ENCODE measurements at places on chromosomes 16 and 17. TPM values are rescaled to one million over a fixed set of nuclear protein-coding genes. Genes with fewer than 3 reads are reported as not detected.

Gene TAC4
- total RNA-seq: not detected

Gene ITGAX
- 1.2 TPM for total RNA-seq

Gene HOXB1
- total RNA-seq: not detected

Gene CMTM2
- total RNA-seq: not detected

Gene HGS
- total RNA-seq: 155 TPM

Gene TP53TG3B
- total RNA-seq: not detected

Gene TNRC6A
- total RNA-seq: 14.9 TPM

Gene KRTAP4-9
- total RNA-seq: not detected

Gene HS3ST4
- not detected for total RNA-seq

Gene ACAP1
- 0.03 TPM for total RNA-seq

Gene IL4R
- total RNA-seq: 5.6 TPM

Gene ANKRD40CL
- not detected for total RNA-seq

Gene TBC1D3K
- not detected for total RNA-seq

Gene GSDMA
- not detected for total RNA-seq

- DNase-seq: no peak
These were observed 1.2 kb upstream of the C1QL1 start for GRCh38 chr17:44969144-44969780.

DNA sequence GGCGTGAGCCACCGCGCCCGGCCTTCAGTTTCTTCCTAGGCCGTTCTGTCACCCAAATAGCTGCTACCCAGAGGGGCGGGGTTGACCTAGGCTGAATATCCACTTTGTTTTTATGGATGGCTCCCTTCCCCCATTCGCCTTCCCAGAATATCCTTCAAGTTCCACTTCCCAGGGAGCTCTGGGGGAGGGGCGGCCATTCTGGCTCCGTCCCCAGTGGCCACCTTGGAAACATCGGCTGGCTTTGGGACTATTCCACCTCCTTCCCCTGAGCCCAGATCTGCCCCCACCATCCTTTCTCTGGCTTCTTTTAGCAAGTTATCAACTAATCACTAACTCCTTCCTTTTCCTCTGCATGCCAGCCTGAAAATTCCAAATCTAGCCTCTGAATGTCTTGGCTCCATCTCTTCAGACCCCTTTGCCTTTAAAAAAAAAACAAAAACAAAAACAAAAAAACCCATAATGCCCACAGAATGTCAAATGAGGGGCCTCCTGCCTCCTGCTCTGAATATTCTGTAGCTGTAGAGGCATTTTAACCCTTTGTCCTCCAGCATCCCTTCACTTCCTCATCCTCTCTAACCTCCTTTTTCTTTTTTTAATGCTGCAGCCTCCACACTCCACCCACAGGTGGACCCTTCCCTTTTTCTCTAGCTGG lies 6.4 kb downstream of the ATP1B2 start:
- DNase-seq: peak; percentile 93

DNA sequence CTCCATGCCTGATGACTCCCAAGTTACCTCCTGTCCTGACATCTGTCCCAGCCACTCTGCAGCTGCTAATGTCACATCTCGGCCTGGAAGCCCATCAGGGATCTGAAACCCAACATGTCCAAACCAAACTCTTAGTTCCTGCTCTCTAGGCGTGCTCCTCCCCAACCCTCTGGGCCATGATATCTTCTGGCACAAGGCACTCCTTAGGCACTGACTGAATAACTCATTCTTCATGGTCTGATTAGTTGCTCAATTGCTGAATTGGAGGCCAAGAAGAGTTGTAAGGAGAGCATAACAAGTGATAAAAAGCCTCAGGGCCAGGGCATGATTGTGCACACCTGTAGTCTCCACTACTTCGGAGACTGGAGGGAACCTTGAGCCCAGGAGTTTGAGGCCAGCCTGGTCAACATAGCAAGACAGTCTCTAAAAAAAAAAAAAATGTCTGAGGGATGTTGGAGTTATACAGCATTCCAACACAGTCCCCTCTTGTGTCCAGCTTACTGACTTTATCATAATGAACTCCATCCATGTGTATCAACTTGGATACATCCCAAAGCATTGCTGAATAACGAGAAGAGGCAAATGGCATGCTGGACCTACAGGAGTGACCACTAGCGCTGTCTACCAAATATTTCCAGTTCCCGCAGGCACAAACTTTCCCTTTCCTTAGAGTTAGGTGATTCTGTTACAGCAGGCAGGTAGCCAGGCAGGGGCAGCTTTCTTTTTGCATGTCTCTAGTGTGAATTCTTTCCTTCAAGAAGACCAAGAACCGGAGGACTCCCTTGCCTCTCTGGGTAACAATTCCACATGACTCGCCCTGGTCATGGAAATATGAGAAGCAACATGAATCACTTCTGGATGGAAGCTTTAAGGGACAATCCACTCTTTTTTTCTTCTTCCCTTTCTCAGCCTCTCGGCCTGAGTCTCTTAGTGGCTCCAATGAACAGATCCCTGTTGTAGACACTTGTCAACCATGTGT lies 18.1 kb upstream of the SHCBP1 start:
- no peak for DNase-seq

- DNase-seq: no peak
These were observed 443 bp downstream of the CSNK2A2 start for GRCh38 chr16:58197314-58198012.

- DNase-seq: no peak
These were observed 1.4 kb upstream of the PIPOX start for GRCh38 chr17:29041571-29041970.

DNA sequence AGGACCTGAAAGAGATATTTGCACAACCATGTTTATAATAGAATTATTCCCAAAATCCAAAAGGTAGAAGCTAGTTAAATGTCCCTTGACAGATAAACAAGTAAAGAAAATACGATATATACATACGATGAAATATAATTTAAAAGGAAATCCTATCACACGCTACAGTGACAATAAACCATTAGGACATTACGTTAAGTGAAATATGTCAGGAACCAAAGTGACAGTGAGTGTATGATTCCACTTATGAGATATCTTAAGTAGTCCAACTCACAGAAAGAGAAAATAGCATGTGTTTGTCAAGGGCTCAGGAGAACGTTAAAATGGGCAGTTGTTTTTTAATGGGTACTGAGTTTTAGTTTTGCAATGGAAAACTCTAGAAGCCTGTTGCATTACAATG lies 212.7 kb upstream of the PMFBP1 start:
- no peak for DNase-seq

GRCh38 chr17:15354256-15354655 lies 12.9 kb upstream of the TEKT3 start:
- DNase-seq: no peak

- DNase-seq: no peak
These were observed 8.0 kb upstream of the UNK start for GRCh38 chr17:75776386-75777295.

GRCh38 chr17:30969989-30970830 lies 629 bp upstream of the RNF135 start:
- no peak for DNase-seq

- no peak for DNase-seq
These were observed 27.6 kb upstream of the KPNB1 start for GRCh38 chr17:47622180-47622549.

DNA sequence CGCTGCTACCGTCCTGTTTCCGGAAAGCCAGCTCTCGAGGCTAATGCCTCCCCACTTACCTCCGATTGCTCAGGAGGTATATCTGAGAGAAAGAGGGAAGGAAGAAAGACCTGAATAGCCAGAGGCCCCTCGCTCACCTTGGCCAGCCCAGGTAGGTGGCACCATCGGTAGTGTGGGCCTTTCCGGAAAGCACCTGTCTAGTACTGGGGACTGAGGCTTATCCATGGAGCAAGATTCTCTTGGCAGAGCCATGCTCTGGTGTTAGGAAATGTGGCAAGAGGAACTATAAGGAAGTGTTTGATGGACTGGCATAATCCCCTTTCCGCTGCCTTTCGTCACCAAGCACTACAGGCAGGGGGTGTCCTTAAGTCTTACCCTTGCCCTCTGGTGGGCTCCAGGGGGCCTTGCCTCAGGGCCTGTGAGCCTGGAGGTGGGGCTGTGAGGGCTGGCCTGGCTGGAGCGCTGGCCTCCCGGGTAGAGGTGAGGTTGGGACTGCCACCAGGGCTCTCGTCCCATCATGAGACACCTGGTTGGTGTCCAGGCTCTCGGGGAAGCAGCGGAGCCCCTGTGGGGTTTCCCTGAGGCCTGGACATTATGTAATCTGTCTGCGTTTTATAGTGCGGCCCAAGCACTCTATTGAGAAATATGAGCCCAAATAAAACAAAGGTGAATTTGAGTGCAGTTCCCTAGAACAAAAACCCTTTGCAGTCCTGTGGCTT lies 2.9 kb downstream of the CMIP start:
- DNase-seq: no peak

DNA sequence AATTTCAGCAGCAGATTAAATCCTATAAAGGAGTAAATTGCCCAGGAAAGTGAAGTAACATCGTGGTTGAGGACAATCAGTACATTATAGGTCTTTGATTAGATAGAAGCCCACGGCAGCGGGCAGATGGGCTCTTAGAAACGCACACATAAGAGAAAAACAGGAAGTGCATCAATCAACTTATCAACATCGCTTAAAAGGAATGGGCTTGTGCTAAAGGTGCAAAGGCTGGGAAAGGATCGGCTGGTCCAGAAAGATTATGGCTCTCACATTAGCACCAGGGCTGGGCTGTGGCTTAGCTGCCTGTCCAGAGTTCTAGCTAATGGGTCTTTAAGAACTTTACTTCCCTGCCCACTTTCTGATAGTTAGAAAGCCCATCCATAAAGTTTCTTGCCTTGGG lies 292.0 kb upstream of the TNRC6C start:
- DNase-seq: no peak

DNA sequence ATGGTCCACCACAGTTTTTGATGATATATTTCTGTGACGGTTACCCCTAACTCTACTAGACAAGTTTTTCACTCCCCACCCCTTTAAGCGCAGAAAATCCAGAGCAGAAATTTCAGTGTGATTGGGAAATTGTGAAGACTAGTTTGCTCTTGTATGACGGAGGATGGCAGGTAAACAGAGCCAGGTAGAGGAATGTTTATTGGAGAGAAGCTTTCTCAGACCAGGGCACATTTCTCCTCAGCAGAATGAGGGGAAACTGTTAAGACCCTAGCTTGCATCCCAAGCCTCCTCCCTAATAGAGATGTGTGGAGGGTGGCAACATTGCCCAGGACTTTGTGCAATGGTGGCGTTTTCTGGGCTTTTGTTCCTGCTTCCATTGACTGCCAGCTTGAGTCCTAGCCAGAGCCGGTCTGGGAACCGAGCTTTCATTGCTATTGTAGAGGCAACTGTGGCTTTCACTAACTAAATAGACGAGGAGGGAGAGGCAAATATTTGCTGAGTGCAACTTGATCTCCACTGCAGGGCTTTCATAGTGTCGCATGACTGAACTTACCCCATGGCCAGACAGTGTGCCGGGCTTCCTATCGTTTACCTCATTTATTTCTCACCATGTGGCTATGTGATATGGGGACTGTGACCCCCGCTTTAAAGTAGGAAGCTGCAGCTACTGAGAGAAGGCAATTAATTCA lies 159.6 kb upstream of the MPHOSPH6 start:
- no peak for DNase-seq

- no peak for DNase-seq
These were observed 21.2 kb upstream of the TAOK1 start for GRCh38 chr17:29368926-29369325.

- no peak for DNase-seq
These were observed 1.3 kb upstream of the ALKBH5 start for GRCh38 chr17:18182110-18182977.

DNA sequence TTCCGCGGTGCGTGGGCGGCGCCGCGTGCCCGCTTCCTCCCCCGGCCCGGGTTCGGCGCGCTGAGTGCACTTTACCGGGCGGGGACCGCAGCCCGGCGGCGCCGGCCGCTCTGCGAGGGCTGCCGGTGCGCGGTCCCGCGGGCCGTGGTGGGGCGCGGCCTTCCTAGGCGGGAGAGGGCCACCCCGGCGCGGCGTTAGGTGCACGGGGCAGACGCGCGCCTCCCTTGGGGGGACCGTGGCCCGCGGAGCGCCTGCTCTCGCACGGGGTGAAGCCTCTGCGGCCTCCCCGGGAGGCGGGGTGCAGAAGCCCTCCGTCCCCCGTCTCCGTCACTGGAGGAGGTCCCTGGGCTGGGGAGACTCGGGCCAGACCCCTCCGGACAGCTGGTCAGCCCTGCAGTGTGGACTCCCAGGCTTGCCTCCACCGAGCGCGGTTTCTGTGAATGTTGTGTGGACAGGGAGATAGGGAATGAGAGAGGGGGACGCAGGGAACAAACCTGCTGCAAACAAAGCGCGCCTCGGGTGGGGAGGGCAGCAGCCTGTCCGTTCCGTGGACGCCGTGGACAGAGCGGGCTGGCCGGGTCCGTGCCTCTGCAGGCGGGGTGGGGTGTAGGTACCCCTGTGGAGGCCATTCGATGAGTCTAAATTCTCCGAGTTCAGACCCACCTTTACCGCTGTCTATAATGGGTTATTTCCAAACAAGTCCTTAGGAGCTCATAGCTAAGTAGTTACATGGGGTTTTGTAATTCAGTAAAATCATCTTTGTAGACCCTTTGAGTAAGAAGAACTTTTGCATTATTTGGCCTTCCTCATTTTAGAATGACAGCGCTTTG lies 721 bp downstream of the TBCD start:
- no peak for DNase-seq

DNA sequence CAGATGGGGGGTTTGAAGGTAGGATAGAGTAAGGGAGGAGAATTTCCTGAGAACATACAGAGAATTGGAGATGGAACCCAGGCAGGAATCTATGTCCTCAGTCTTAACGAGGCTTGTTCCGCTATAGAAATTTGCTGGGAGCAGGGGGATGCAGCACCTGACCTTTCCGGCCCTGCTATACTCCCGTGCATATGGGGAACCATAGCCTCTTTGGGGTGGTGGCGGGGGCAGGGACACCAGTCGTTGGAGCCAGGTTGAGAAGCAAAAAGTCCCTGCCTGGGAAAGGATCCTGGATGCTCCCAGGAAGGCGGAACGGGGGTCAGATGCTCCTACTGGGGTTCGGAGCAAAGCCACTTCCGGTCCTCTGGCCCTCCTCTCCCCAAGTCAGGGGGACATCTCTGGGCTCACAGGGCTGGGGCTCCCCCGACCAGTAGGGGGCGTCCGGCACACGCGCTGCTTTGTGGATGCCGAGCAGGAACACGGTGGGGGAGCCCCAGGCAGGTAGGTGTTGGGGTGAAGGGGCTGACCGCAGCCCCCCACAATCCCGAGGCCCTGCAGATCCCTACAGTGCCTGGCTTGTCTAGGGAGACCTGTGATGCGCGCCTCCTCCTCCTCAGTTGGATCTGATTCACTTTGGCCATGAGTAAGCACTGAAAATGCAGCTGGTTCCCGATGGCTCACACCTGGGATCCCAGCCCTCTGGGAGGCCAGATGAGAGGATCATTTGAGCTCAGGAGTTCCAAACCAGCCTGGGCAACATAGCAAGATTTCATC lies 15.5 kb upstream of the TFAP4 start:
- peak; percentile 66 for DNase-seq

DNA sequence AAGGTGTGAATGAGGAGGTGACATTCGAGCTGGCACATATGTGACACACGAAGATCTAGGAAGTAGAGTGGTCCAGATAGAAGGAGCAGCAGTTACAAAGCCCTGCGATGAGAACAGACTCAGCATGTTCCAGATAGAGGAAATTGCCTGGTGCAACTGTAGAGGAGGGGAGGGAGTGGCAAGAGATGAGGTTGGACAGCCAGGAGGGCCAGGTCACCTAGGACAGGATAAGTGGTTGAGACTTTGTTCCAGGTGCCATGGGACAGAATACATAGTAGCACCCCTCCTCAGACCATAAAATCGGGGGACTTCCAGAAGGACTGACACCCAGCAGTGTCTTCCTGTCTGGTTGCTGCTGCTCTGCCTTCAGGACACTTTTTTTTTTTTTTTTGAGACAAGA lies 11.0 kb upstream of the CENPT start:
- DNase-seq: no peak
